ENCODE measurements at places on chromosomes 2 and 18.

GRCh38 chr2:9234680-9235146 lies 28.1 kb downstream of the ASAP2 start:
- DNase-seq = peak; percentile 46

DNA sequence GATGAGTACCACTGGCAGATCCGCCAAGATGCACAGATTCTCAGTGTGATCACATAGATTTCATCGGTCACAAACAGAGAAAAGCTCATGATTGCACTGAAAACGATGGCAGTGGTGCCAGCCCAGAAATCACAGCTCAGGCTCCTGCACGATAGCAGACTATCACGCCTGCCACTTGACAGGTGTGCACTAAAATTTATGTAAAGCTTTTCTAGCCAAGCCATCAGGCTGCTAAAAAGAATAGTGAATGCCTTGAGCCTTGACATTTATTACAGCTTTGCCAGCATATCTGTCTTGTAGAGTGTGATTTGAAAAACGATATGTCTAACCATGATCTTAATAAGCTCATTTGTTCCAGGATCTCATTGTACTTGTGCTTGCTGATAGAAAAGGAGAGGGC lies 409.5 kb upstream of the CWC22 start:
- no peak for DNase-seq

GRCh38 chr18:50193796-50194630 lies 934 bp downstream of the MYO5B start:
- DNase-seq = peak; percentile 47

DNA sequence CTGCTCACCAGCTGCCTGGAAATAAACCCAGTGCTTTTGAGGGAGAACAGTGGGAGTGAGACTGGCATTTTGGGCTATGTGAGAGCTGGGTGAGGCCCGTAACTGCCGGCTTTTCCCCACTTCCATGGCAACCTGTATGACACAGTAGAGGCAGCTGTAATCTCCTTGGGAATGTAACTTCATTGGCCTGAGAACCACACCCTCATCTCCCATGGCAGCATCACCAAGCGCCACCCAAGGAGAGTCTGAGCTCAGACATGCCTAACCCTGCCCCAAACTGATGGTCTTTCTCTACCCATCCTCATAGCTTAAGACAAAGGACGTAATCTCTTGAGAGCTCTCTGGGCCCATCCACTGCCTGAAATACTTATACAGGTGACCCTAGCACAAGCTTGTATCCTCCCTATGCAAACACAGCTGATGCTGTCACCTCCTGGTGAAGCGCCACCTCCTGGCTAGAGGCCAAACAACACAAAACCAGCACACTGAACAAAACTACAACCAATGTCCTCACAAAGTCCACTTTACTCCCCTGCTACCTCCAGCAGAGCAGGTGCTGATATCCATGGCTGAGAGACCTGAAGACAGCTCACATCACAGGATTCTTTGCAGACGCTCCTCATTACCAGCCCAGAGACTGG lies 763.4 kb upstream of the NRXN1 start:
- DNase-seq = peak; percentile 33

- no peak for DNase-seq
These were observed 54.9 kb upstream of the RBM44 start for GRCh38 chr2:237743561-237744269.
